ENCODE measurements at places on chromosomes 3 and 15. TPM values are rescaled to one million over a fixed set of nuclear protein-coding genes. Genes with fewer than 3 reads are reported as not detected.

The CYP1A2 gene
- 0.19 TPM for polyA plus RNA-seq

The DUOXA2 gene
- not detected for polyA plus RNA-seq

The NIT2 gene
- 29.1 TPM for polyA plus RNA-seq

The DOCK3 gene
- polyA plus RNA-seq: 0.10 TPM

The PSTPIP1 gene
- 2.7 TPM for polyA plus RNA-seq

The CMTM8 gene
- polyA plus RNA-seq: 2.0 TPM

The DNAJA4 gene
- polyA plus RNA-seq: 91.4 TPM

The TNNC1 gene
- polyA plus RNA-seq: 641 TPM

The SERINC4 gene
- polyA plus RNA-seq: 0.41 TPM

The TJP1 gene
- 47.8 TPM for polyA plus RNA-seq

The TIGIT gene
- polyA plus RNA-seq: not detected

The ADAMTS17 gene
- 5.2 TPM for polyA plus RNA-seq

The GOLGA8H gene
- 0.41 TPM for polyA plus RNA-seq

All from muscle of leg (tissue), 16 donors.